Calu3 (cell line): ENCODE measurements at places on chromosomes 16 and 17.

GRCh38 chr17:51590071-51590656 is 329.8 kb downstream of the UTP18 start:
- H3K4me3 ChIP-seq: no peak overlapping the region
- DNase-seq: no peak
- no peak overlapping the region for H3K27ac ChIP-seq

GRCh38 chr16:66569131-66569530 is 2.9 kb downstream of the CMTM1 start:
- H3K27ac ChIP-seq: peak overlapping the region; percentile 90
- H3K36me3 ChIP-seq: peaks cover 71% of the 10 kb centered on the region
- no peaks in the 10 kb centered on the region for H3K27me3 ChIP-seq
- peaks cover 21% of the 10 kb centered on the region for H3K4me1 ChIP-seq
- DNase-seq: no peak
- peak overlapping the region; percentile 15 for H3K4me3 ChIP-seq

- no peak overlapping the region for H3K4me3 ChIP-seq
- no peak for DNase-seq
- H3K4me1 ChIP-seq: no peaks in the 10 kb centered on the region
- H3K36me3 ChIP-seq: no peaks in the 10 kb centered on the region
These were observed 12.2 kb upstream of the SP2 start for GRCh38 chr17:47883589-47884426.

DNA sequence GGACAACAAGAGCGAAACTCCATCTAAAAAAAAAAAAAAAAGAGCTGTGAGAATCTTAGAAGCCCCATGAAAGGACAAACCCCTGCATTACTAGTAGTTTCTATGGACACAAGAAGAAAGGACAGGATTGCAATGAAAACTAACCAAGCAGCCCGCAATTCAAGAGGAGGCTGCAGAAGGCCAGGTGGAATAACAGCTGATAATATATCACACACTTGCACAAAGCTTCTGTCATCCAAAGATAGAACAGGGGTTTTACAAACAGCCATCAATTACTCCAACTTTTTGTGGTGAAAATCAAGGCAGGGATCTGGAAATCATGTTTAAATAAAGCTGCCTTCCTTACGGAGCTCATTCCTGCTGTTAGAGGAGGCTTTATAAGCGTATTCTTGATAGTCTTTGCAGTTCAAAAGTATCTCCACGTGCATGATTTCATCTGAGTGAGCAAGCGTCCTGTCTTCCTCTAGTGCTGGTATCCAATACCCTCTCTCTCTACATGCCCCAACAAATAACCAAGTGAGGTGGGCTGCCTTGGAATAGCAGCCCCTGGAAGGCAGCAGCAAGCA is 23.1 kb upstream of the TMEM94 start:
- H3K36me3 ChIP-seq: peaks cover 7% of the 10 kb centered on the region
- H3K27me3 ChIP-seq: no peaks in the 10 kb centered on the region
- H3K4me3 ChIP-seq: no peak overlapping the region
- no peak overlapping the region for H3K27ac ChIP-seq
- no peak for DNase-seq

DNA sequence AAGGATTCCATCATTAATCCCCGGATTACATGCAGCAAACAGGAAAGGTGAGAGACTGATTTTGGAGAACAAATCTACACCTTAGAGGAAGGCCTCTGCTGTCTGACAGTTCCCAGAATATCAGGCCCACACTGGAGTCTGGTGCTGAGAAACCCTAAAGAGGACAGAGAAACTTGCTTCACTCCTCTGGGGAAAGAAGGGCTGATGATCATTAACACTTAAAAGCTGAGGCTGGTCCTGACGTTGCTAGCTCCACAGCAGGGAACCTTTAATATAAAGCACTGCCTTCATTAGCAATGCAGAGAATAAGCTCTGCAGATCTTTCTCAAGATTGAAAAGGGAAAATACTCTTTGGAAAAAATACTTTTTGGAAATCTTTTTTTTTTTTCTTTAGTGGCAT is 1472.4 kb upstream of the GOT2 start:
- no peaks in the 10 kb centered on the region for H3K36me3 ChIP-seq
- no peak overlapping the region for H3K4me3 ChIP-seq
- H3K27ac ChIP-seq: no peak overlapping the region
- no peak for DNase-seq

DNA sequence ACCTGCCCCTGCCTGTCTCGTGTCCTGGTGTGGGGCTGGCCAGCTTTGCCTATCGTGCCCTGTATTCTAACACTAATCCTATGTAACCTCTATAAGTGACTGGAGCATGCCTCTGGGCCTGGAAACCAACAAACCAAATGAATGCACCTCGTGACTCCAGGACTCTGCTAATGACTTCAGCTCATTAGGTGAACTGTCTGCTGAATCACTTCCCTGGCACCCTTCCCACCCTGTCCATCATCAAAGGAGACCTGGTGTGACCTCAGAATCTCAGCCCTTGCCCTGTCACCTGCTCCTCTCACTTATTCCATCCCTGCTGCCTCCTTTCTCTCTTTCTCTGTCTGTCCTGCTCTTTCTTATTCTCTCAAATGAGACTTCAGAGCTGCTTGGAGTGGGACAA is 322.4 kb downstream of the CBLN1 start:
- no peaks in the 10 kb centered on the region for H3K27me3 ChIP-seq
- H3K36me3 ChIP-seq: no peaks in the 10 kb centered on the region
- no peak overlapping the region for H3K4me3 ChIP-seq
- H3K27ac ChIP-seq: no peak overlapping the region
- H3K4me1 ChIP-seq: no peaks in the 10 kb centered on the region

GRCh38 chr16:10016752-10017151 is 165.5 kb downstream of the GRIN2A start:
- H3K36me3 ChIP-seq: no peaks in the 10 kb centered on the region
- H3K4me3 ChIP-seq: no peak overlapping the region
- peak overlapping the region; percentile 2 for H3K27ac ChIP-seq

DNA sequence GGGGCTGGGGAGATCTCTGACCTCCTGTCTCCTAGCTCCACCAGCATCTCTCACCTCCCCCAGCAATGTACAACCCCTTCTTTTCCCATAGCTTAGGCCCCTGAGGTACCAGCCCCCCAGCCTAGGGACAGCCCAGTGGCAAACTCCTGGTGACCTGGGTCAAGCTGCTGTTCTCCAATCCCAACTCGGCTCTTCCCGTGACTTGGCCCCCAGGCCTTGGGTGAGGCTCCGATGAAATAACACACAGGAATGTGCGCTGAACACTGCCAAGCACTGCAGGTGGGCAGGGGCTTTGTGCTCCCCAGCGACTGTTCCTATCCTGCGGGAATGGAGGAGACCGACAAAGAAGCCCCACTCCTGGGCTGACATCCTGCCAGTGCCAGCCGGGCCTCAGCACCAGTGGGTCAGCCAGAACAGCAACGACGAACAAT is 63.7 kb upstream of the AMZ2 start:
- no peak for DNase-seq
- H3K4me3 ChIP-seq: no peak overlapping the region
- no peaks in the 10 kb centered on the region for H3K27me3 ChIP-seq

GRCh38 chr16:50939356-50939755 is 197.5 kb downstream of the CYLD start:
- no peak for DNase-seq
- H3K4me1 ChIP-seq: no peaks in the 10 kb centered on the region
- no peaks in the 10 kb centered on the region for H3K36me3 ChIP-seq
- H3K27me3 ChIP-seq: peaks cover 86% of the 10 kb centered on the region
- H3K4me3 ChIP-seq: no peak overlapping the region

GRCh38 chr17:71632328-71632727 is 488.5 kb upstream of the SOX9 start:
- peak; percentile 37 for DNase-seq
- peaks cover 30% of the 10 kb centered on the region for H3K4me1 ChIP-seq
- H3K4me3 ChIP-seq: peak overlapping the region; percentile 2
- H3K27me3 ChIP-seq: no peaks in the 10 kb centered on the region
- H3K36me3 ChIP-seq: peaks cover 9% of the 10 kb centered on the region

DNA sequence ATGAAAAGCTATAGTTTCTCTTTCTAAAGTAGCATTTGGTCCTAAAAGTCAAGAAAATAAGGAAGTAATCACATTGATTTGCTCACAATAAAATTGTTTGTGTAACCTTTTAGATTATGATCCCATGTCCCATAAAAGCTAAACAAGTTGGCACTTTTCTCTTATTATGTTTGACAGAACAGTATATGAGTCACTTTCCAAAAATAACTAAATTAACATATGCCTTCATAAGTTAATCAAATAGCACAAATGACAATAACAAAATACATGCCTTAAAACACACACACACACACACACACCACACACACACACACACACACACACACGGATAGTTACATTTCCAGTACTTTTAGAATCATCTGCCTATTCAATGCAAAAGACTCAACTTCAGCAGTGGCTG is 2.8 kb downstream of the MED13 start:
- H3K36me3 ChIP-seq: peaks cover 53% of the 10 kb centered on the region
- peak overlapping the region; percentile 95 for H3K4me3 ChIP-seq
- no peaks in the 10 kb centered on the region for H3K27me3 ChIP-seq
- H3K4me1 ChIP-seq: peaks cover 35% of the 10 kb centered on the region
- peak overlapping the region; percentile 10 for H3K27ac ChIP-seq

- DNase-seq: no peak
- peaks cover 8% of the 10 kb centered on the region for H3K36me3 ChIP-seq
- no peak overlapping the region for H3K27ac ChIP-seq
- no peak overlapping the region for H3K4me3 ChIP-seq
- no peaks in the 10 kb centered on the region for H3K27me3 ChIP-seq
These were observed 7.8 kb upstream of the MAPK7 start for GRCh38 chr17:19370493-19370960.

DNA sequence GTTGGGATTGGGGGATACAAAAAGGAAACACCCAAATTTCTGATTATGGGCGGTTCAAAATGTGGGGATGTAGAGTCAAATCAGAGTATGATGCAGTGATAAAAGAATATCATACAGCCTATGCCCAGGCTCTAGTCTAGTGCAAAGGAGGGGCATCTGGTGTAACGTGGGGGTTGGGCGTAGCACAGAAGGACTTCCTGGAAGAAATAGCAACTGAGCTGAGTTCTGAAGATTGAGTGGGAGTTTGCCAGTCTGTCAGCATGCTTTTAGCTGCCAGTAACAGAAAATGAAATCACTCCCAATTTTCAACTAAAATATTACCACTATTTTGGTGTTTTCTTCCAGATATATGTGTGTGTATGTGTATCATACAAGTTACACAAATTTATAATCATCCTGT is 196.9 kb downstream of the SPECC1 start:
- peak; percentile 21 for DNase-seq
- H3K27me3 ChIP-seq: no peaks in the 10 kb centered on the region
- H3K36me3 ChIP-seq: peaks cover 9% of the 10 kb centered on the region
- no peak overlapping the region for H3K4me3 ChIP-seq

DNA sequence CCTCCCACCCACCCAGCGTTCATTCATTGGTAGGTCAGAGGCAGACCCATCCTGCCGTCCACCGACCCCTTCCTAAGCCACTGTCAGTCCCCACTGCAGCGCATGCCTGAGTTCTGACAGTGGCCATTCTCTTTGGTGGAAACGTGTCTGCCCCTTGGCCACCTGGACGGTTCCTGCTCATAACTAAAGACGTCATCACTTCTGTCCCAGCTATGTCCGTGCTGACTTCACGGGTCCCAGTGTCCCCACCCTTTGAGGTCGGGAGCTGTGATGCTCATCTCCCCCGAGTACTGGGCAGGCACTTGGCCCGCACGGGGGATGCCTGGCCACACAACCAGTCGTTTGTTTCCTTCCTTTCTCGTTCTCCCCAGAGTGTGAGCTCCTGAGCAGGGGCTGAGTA is 267.1 kb downstream of the C16orf95 start:
- no peak overlapping the region for H3K27ac ChIP-seq
- DNase-seq: no peak
- H3K4me3 ChIP-seq: no peak overlapping the region
- H3K27me3 ChIP-seq: peaks cover 66% of the 10 kb centered on the region
- no peaks in the 10 kb centered on the region for H3K4me1 ChIP-seq
- H3K36me3 ChIP-seq: no peaks in the 10 kb centered on the region

DNA sequence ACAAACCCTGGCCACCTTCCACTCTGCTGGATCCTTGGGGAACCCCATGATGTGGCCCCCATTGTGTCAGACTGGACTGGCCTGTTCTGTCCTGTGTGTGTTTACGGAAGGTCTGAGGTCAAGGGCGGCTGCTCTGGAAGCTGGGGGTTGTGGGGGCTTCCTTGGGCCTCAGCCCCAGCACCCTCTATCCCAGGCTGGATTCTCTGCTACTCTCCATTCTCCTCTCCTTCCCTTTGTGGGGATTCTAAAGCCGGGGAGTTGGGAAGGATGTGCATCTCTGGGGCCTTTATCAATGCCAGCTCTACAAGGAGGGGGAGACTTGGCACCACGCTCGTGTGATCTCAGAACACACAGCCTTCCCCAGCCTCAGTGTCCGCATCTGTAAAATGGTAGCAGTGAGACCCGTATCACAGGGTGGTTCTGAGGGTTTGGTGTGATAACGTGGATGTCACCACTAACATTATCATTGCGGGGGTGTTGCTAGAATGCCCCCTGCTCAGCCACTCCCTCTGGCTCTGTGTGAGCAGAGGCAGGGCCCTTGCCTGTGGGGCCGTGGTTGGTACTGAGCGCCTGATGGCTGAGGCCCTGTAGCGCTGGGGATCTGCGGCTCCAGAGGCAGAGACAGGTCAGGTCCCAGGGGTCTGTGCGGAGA is 18.1 kb downstream of the ADGRG1 start:
- no peak for DNase-seq
- H3K27ac ChIP-seq: no peak overlapping the region
- peaks cover 46% of the 10 kb centered on the region for H3K36me3 ChIP-seq
- H3K4me3 ChIP-seq: no peak overlapping the region
- no peaks in the 10 kb centered on the region for H3K27me3 ChIP-seq

DNA sequence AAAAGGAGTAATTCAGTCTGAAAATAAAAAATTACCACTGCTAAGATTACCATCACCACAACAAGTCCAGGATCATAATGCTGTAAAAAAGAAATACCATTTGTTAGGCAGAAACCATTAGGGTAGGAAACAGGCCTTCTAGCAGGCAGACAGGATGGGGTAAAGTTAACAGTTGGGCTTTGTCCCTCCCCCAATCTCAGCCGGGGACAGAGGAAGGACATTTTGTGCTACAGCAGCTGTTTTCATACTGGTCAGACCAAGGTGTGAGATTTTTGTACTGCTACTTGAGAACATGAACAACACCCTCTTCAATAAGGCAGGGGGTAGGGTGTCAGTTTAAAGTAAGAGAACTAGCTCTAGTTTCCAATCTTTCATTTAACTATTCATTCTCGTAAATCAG is 49.2 kb upstream of the ITGA2B start:
- peaks cover 30% of the 10 kb centered on the region for H3K36me3 ChIP-seq
- H3K4me1 ChIP-seq: peaks cover 1% of the 10 kb centered on the region
- no peak overlapping the region for H3K27ac ChIP-seq

DNA sequence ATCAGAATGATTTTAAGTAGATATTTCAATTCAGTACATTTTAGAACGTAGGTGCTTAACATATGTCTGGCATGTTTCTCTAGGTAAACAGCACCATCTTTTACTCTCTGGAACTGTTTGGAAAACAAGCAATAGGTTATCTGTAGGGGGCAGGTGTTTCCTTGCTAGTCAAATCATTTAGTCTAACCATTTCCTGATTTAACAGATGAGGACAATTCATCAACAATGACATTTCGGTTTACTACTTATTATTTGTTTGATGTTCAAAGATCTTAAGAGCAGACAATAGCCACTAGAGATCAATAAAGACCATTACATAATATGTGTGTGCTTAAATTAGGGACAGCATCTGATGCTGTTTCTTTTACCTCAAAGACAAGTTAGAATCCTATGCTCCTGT is 173.1 kb downstream of the CEP112 start:
- DNase-seq: no peak
- H3K4me3 ChIP-seq: no peak overlapping the region
- peaks cover 23% of the 10 kb centered on the region for H3K27me3 ChIP-seq
- H3K4me1 ChIP-seq: no peaks in the 10 kb centered on the region
